GM12892 (cell line): ENCODE measurements at places on chromosomes 12 and 14.
A peak's percentile ranks its signal among the peaks of the same experiment; 100 is the strongest.

DNA sequence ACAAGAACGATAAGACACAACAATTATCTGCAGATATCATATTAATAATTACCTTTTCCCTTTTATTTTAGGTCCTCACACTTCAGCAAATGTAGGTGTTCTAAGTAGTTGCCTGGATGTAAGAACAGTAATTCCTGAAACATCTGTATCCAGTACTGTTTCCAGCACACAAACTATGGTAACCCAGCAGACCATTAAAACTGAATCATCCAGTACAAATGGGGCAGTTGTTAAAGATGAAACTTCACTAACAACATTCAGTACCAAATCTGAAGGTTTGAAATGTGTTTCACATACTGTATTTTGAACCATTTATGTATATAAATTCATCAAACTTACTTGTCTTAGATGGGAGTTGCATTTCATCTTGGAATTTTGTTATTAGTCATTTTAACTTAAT is 31.0 kb downstream of the HCFC2 start:
- DNase-seq: no peak

- DNase-seq: no peak
Observed at GRCh38 chr12:24780697-24781368, 168.1 kb downstream of the BCAT1 start.

DNA sequence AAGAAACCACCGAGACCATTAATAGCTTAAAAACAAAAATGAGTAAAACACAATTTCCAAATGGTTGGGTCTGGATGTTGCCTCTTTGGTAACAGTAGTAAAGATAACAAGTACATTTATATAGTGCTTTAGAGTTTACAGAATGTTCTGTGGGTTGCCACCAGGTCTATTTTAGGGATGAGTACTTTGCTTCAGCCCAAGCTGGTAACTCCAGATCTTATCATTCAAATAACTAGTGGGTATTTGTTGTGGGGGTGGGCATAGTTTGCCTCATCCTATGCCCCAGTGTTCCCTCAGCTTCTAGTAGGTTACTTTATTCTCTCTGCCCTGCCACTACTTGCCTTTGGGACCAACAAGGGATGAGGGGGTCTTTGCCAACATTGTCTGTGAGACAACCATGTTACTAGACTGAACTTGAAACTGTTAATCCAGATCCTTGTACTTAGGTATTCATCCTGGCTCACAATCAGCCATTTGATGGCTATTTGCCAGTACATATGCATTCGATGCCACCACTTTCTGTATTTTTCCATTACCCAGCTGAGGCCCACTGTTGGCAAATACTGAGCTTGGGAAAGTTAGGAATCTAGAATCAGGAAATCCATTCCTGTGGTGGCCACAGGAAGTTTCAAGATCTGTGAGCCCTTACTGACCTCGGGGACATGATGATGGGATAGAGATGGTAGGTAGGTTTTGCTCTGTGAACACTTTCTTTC is 17.6 kb upstream of the AKAP6 start:
- no peak for DNase-seq

- no peak for DNase-seq
Observed at GRCh38 chr12:3092764-3093163, 15.6 kb downstream of the TSPAN9 start.

DNA sequence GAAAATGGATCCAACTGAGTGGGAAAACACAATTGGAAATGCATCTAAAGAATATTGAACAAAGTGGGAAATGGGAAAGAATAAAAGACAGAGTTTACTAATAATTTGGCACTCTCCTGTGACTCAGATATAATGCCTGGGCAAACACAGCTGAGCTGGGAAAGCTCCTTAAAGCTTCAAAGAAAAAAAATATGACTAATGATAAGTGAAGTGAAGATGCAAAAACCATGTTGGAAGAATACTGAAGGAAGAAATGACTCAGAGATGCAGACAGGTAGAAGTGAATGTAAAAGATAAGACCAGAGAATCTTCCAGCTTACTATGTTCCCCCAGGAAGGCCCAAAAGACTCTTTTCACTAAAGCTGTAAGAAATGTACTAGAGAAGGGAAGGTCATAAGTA is 62.4 kb upstream of the FOXG1 start:
- DNase-seq: no peak

DNA sequence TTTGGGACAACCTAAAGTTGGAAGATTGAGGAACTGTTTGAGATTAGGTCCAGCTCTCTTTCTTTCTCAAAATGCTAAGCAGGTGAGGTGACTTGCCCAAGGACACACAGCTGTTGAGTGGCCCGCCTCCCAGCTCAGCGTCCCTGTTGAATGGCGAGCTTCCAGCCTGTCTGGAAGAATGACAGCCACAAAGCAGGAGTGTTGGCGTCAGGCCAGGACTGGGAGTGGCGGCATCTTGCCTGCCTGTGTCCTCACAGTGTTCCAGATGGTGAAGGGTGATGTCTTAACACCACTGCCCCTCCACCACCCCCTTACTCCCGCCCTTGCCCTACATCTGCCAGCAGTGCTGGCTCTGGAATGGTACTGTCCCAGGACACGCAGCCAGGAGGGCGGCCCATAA is 4.4 kb upstream of the CEBPE start:
- DNase-seq: no peak

DNA sequence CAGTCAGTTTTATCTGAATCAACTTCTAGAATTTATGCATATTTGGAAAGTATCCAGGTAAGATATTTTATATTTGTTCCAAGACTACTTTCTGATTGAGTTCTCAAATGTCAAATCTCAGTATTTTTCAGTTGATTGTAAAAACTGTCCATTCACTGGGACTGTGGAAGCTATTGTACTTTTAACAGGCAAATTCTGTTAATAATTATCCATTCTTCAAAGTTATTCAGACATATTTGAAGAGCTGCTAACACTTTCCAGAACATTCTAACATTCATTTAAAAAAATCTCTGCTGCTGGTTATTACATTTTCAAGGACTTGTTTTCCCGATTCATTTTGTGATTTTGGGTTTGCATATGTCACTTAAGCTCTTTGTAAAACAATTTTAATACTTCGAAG is 59.7 kb downstream of the PIK3C2G start:
- no peak for DNase-seq

DNA sequence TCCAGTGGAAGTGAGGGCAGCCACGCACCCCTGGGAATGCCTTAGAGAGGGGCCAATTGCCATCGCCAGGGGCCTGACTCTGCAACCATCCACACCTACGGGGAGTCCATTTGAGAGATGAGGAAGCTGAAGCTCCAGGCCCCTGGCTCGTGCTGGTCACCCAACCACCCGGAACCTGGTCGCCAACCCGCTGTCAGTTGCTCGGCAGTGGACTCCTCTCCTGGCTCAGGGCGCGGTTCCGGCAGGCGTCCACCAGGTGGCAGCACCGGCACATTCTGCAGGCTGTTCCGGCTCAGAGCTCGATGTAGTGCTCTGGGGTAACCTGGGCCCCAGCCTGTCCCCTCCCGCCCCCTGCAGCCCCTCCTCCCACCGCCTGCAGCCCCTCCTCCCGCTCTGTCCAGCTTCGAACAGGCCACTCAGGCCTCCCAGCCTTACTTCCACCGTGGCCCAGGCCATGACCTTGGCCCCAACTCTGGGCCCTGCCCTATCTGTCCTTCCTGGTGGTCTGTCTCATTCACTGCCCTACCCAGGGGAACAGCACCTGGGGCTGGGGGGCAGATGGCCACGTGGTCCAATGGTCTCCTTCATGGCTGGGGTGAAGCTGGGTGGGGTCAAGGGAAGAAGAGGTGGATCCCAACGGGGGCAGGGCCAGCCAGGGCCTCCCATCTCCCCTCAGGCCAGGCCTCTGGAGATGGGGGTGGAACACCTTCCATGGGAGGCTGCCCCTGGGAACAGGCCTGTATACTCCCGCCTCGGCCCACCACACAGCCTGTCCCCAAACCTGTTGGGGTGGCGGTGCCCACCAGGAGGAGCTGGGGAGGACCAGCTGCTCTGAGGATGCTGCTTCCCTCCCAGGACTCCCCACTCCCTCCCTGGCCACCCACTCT is 15.7 kb downstream of the SIVA1 start:
- peak; percentile 94 for DNase-seq

DNA sequence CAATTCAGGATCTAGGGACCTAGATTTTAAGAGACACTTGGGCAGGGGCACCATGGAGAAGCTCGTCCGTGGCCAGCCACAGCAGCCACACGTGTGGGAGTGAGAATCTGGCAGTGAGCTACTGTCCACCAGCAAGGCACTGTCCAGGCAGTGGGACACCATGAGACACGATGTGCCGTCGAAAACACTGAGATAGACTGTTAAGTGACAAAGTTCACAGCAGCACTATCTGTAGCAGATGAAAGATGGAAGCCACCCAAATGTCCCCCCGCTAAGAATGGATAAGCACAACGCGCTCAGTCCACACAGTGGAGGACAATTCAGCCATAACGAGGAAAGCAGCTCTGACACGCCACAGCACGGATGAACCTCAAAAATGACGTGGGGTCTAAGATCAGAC is 19.7 kb downstream of the RILPL1 start:
- no peak for DNase-seq
